ENCODE measurements at places on chromosomes 2 and 18.

- no peak for ATAC-seq
Observed at GRCh38 chr2:103445347-103445746, 683.5 kb downstream of the TMEM182 start.

DNA sequence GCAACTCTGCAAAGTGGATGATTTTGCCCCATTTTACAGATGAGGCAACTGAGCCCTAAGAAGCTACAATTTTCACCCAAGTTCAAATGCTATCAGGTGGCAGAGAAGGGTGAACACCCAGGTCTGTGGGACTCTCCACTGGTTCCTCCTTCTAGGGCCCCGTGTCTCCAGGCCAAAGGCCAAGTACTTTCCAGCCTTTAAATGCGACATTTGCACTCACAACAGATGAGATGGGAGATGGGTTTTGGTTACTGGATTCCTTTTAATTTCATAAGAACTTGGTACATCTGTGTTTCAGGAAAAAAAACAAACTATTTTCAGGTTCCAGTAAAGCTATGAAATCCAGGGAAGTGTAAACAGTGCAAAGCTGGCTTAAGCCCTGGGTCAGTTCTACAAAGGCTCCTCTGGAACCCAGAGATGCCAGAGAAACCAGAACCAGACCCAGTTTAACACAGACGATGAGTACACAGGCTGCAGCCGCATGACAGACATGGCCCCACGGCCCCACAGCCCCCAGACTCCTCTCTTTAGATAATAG, 361.7 kb downstream of the ANAPC1 start:
- no peak for ATAC-seq

GRCh38 chr2:43559391-43560230, 36.2 kb downstream of the THADA start:
- ATAC-seq: peak; percentile 90

DNA sequence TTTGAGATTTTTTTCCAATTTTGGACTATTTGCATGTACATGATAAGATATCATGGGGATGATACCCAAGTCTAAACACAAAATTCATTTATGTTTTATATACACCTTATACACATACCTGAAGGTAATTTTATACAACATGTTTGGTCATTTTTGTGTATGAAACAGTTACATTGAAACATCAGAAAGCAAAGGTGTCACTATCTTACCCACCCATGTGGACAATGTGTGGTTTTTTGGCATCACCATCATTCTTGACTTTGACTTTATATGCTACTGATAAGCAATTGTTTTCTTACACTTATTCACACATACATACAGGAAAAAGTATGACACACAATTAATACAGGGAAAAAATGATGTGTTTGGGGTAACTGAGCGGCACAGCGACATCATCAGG, 51.0 kb upstream of the ACVR1 start:
- no peak for ATAC-seq

GRCh38 chr18:11268741-11269233, 119.4 kb upstream of the PIEZO2 start:
- no peak for ATAC-seq

DNA sequence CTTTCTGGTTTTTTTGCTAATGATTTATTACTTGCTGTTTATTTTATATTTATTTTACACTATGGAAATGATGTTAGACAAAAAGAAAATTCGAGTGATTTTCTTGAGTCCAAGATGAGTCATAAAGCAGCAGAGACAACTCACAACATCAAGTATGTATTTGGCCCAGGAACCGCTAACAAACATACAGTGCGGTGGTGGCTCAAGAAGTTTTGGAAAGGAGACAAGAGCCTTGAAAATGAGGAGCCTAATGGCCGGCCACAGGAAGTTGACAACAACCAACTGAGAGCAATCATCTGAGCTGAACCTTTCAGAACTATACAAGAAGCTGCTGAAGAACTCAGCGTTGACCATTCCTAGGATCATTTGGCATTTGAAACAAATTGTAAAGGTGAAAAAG, 594.1 kb downstream of the SATB2 start:
- ATAC-seq: no peak

- peak; percentile 62 for ATAC-seq
Observed at GRCh38 chr2:206392118-206392517, 51.2 kb upstream of the ADAM23 start.

GRCh38 chr2:150686391-150686790, 198.9 kb upstream of the RND3 start:
- no peak for ATAC-seq

GRCh38 chr2:118721817-118722551, 125.5 kb downstream of the EN1 start:
- ATAC-seq: no peak

DNA sequence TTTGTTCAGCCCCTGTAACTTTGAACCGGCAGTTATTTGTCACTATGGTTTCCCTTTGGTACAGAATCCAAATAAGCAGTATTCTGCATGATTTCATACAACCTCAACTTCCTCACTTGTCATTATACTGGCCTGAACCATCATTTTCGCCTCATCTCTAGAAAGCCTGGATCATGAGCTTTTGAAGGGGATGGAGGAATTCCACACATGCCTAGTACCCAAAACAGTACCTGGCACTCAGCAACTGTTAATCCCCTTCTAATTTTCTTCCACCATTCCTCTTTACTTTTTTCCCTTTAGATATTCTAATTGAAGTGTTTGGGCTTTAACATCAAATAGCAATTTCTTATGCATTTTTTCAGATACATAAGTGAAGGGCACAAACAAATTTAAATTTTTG, 1574.4 kb upstream of the NXPH2 start:
- no peak for ATAC-seq

GRCh38 chr2:38601463-38602135, 1.1 kb downstream of the HNRNPLL start:
- ATAC-seq: no peak

DNA sequence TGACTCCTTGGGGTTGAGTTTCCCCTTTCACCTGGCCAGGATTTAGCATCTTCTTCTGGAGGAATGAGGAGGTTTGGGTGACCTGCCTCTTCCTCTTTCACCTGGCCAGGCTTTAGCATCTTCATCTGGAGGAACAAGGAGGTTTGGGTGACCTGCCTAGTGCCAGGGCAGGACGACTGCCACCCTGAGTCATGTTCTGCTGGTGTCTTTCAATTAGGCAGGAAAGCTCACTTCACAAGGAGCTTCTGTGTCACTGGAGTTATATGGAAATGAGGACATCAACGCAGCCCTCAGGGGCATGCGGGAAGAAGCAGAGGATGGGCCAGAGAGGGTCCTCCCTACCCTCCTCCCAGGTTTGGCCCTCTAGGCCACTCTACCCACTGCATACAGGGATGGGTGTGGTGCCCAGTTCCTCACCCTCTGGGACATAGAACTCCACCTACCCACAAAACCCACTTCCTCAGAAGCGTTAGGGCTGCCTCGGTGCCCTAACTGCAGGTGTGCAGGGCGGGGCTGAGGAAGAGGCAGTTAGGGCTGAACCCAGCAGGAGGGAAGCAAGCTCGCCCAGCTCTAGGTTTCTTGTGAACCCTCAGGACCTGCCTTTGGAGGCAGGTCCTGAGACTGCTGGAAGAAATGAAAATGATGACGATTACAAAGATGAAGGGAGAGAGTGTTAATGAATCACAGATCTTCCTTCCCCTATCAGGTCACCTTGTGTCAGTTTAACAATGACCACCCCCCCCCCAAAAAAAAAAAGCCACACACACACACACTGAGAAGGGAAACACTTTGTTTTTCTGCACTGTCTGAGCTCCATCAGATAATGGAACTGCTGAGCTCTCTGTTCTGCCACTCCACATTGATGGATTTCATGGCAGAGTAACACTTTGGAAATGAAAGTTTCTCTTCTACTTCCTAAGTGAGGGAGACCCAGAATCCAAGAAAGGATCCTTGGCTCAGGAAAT, 71.0 kb downstream of the ARL4C start:
- peak; percentile 54 for ATAC-seq

- no peak for ATAC-seq
Observed at GRCh38 chr2:153823880-153824279, 47.8 kb upstream of the GALNT13 start.

DNA sequence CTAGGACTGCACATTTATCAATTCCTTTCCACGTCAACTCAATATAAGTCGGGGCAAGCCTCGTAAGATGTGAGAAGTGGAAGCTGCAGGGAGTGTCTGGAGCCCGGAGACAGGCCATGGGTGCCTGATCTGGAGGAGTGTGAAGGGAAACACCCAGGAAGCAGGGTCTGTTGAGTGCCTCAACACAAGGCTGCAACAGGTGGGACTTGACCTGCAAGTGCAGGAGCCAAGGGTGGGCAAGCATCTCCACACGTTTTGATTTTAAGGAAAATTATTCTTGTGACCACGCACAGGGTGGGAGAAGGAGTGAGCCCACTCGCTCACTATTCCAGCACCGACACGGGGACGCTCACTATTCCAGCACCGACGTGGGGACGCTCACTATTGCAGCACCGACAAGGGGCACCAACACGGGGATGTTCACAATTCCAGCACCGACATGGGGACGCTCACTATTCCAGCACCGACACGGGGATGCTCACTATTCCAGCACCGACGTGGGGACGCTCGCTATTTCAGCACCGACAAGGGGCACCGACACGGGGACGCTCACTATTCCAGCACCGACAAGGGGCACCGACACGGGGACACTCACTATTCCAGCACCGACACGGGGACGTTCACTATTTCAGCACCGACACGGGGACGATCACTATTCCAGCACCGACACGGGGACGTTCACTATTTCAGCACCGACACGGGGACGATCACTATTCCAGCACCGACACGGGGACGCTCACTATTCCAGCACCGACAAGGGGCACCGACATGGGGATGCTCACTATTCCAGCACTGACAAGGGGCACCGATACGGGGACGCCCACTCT, 197.3 kb downstream of the EIPR1 start:
- ATAC-seq: peak; percentile 28

GRCh38 chr2:184920451-184920965, 322.2 kb downstream of the ZNF804A start:
- no peak for ATAC-seq

- no peak for ATAC-seq
Observed at GRCh38 chr18:73119574-73119973, 251.8 kb upstream of the NETO1 start.

GRCh38 chr18:52353589-52353988, 13.6 kb downstream of the DCC start:
- no peak for ATAC-seq

All from activated T-helper 17 cell treated with anti-CD3 and anti-CD28 coated beads, Interleukin-2, amount 50 U/mL, for 72 hours (primary cell).